ENCODE measurements at places on chromosomes 1 and 21.

DNA sequence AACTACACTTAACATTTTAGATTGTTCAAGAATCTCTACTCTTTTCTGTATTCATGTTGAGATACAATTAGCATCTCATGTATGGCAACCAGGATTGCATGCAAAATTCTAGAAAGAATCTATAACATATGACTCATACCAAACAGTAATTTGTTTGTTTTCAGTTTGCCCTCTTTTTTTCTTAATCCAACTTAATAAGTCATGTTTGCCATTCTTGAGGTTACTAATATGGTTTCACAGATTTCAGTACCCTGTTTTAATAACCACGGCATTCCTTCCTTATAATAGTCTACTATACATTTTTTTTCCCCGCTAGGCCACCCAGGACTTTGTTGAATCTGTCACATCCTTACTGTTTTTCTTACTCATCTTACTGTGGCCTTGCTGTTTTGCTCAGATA is 140.8 kb downstream of the FMN2 start:
- DNase-seq, result no peak

GRCh38 chr1:236421022-236421421 is 26.9 kb downstream of the EDARADD start:
- DNase-seq, result no peak

DNA sequence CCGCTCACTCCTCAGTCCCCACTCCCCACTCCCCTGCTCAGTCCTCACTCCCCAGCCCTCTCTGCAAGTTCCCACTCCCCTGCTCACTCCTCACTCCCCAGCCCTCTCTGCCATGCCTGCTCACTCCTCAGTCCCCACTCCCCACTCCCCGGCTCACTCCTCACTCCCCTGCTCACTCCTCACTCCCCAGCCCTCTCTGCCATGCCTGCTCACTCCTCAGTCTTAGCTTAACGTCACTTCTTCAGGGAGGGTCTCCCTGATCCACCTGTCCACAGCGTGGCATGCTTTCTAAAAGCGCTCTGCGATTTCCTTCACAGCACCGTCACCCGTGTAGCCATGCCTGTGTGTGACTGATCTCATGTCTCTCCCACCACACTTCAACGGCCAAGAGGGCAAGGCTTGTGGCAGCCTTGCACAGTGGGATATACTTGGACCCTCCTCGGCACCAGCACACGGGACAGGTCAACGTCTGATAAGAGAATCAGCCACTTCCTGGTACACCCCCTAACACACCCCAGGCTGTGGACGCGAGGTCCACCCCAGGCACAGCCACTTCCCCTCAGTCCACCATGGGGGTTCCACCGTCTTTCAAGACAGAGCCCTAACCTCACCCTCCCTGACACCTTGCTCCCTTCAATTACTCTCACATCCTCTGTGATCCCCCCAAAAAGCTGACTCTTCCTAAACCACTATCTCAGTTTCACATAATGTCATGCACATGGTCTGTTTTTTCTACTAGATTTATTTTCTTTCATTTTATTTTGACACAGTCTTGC is 14.0 kb downstream of the PRDM15 start:
- DNase-seq, result no peak

DNA sequence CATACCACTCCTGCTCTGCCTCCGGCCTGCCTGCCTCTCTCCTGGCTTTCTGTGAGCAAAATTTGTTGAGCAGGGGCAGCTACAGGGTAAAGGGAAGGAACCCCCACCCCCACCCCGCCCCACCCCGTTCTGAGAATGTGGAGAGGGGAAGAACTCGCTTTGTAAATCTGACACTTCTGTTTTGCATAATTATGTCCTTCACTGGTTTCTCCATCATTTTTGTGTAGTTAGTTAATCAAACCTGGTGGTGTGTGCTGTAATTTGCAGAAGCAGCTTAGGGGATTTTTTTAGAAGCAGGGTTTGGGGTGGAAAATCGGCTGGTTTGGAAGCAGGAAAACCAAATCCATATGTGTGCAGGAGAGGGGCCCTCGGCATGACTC is 58.1 kb upstream of the TMEM51 start:
- no peak for DNase-seq

GRCh38 chr1:94110946-94111740 is 9.8 kb downstream of the ABCA4 start:
- DNase-seq, result no peak

- no peak for DNase-seq
These were observed 142.7 kb upstream of the SERTAD4 start for GRCh38 chr1:210089855-210090254.

GRCh38 chr1:47901001-47901575 is 96.1 kb downstream of the TRABD2B start:
- DNase-seq, result peak; percentile 67

DNA sequence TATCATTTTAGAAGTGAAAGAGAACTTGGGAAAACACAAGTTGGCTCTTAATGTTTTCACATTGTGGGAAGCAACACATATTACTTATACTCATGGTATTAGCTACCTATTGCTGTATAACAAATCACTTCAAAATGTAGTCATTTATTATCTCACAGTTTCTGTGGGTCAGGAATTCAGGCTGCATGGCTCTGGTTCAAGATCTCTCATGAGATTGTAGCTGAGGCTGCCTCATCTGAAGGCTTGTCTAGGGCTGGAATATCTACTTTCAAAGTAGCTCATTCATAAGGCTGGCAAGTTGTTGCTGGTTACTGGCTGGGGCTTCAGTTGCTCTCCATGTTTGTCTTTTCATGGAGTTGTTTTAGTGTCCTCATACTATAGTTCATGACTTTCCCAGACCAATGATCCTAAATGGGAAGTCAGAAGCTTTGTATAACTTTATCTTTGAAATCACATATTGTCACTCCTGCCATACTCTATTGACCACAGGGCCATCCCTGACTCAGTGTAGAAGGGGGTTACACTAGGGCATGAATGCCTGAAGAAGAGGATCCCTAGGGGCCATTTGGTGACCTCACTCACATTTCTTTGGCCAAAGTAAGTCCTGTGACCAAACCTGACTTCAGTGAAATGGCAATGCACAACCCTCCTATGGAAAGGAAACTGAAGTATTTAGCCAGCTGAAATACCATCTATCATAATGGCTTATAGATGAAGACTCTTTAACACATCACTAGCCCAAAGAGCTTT is 37.9 kb upstream of the POU2F1 start:
- no peak for DNase-seq

DNA sequence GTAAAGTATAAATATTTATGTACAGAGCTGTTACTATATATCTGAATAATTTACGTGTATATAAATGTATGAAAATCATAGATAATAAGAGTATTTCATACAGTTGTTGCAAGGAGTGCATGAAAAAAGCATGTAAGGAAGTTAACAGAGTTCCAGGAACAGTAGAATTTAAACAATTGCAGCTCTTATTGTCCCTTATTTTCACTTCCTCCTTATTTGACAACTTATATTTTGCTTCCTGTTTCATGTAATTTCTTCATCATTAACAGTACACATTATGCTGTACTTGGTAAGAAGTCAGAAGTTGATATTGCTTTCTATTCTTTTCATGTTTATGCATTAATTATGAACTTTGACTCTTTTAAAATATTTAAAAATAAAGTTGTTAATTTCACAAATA is 681.5 kb downstream of the LRRIQ3 start:
- no peak for DNase-seq

- no peak for DNase-seq
These were observed 68.5 kb downstream of the STUM start for GRCh38 chr1:226617109-226617508.

DNA sequence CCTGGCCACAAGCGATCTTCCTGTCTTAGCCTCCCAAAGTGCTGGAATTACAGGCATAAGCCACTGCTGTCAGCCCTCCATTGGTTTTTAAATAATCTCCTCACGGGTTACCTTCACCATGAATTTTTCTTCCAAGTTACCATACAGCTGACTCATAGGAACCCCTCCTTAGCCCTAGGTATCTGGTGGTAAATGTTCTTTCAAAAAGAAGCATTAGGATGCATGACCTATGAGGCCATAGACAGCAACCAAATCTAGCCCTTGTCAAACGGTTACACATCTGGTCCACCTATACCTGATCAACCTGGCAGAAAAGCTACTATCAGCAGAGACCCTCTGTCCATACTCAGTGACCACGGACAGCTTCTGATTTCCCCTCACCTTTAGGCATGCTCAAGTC is 12.7 kb upstream of the DEGS1 start:
- no peak for DNase-seq

DNA sequence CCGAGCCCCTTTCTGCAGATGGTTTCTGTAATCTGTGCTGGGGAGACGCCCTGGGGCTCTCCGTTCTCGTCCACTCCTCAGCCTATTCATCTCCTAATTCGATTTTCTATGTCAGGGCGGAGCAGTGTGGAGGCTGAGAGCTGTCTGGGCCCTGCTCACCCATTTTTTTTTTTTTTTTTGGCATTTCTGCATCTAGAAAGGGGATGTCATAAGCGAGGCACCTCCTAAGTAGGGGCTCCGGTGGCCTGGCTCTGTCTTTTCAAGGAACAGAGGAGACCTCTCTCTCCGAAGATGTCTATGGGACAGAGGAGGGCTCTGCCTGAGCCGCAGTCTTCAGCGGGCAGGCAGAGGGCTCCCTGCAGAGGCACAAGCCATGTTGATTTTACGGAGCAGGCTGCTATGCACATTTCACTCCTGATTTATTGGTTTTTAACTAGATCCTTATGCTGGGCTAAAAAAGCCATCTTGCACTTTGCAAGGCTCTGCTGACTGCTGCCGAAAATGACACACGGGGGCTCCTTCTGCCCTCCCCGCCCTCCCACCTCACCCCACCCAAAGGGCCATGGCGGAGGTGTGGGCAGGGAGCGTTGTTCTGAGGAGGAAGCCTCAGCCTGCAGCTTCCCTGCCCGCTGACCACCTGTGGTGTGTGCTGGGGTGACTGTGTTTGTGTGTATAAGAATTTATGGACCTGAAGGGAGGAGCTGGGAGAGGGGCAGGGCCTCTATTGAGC is 71.0 kb downstream of the FOXD2 start:
- DNase-seq, result no peak

DNA sequence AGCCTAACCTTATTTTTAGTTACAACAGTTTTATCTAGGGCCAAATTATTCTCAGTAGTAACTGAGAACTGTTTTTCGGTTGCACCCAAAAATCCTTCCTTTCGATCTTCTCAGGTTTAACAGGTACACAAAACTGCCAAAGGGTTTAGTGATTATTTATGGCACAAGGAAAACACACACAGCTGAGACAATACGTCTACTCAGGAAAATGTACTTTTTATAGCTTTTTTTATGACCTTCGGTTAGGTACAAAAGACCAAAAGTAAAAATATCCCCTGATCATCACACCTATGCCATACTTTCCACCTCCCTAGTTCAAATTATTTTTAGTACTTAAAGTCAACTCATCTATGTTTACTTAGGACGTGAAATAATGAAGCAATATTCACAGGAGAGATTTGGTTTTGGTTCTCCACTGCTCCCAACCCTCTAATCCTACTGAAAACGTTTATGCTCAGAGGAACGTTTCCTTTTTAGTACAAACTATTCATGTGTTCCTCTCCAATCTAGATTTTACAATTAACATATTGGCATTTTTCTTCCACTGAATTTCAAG is 48.7 kb downstream of the TTLL7 start:
- DNase-seq, result no peak

DNA sequence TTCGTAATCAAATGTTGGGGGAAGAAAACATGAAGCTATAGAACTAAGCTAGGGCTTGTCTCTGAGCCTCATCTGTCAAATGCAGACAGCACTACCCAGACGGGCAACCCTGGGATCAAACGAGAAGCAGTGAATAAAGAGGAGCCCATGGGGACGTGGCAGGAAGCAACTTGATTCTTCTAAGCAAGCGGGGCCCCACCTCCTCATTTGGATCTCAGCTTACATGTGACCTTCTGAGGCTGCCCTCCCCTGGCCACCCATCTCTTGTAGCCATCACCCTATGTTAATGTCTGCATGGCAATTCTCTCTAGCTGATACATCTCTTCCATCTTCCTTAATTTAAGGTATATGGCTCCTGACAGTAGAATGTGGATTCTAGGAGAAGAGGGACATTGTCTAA is 171.3 kb downstream of the IGSF21 start:
- DNase-seq, result no peak

DNA sequence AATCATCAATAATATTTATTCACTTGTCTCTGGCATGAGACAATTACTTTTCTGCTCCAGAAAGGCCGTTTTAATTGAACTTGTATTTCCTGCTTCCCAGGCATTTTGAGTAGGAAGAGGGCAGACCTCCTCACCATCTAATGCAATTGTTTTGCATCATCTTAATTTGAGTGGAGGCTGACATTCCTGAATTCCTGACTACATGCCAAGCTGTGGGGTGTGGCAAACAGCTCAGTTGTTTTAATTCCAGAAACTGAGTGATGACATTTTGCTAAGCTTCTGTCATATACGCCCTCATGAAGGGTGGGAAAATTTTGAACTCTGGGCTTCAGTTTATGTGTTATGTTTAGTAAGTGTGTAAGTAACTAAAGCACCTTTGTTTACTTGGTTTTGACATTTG is 125.4 kb upstream of the USP25 start:
- DNase-seq, result no peak

- no peak for DNase-seq
These were observed at the start of gene OR2L13 for GRCh38 chr1:248094884-248095283. Gene OR2L13, plus strand, starts transcription at chr1:248095184. Its CDS starts 4,192 bp downstream, at chr1:248099376.

GRCh38 chr1:56406821-56407220 is 172.5 kb downstream of the PLPP3 start:
- DNase-seq, result no peak

Measured in NCI-H1092 (cell line).